SJCRH30 (cell line): ENCODE measurements at places on chromosomes 7 and 10. TPM values are rescaled to one million over a fixed set of nuclear protein-coding genes. Genes with fewer than 3 reads are reported as not detected.

GRCh38 chr7:25647872-25648271 is 419.6 kb upstream of the NPVF start:
- no peak for DNase-seq

DNA sequence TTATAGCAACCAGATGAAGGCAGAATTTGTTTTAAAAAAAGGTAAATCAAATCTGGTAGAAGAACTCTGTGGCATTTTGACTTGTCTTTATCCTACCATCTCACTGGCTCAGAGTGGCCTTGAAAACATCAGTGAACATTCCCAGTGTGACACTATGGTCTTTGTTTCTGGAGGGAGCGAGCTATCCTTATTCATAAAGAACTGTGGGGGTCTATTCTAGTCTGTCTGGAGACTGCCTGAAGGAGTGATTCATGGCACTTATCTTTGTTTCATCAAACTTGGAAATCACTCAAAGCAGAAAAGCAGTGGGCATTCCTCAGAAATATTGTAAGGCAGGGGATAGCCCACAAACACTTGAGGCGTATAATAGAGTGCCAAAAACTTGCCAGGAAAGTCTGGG is 719.1 kb downstream of the PCDH15 start:
- DNase-seq = no peak

DNA sequence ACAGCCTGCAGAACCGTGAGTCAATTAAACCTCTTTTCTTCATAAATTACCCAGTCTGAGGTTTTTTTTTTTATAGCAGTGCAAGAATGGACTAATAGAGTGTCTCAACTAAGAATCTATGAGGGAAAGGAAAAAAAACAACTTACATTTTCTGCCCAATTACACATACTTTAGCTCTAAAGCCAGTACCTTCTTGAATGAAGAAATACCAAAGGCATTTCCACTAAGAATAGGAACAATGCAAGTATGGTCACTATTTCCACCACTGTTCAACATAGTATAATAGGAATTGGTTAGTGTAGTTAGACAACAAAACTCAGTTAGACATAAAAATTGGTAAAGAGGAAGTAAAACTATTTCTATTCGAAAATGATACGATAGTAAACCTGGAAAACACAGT is 37.6 kb downstream of the MICU1 start:
- DNase-seq = no peak

CALHM3 gene
- not detected in 2 replicates for total RNA-seq

NKX1-2 gene
- 0.24 and 0.56 TPM in 2 replicates for total RNA-seq

GRCh38 chr7:5626498-5626897 is 155.0 kb downstream of the RNF216 start:
- DNase-seq = no peak

TMEM26 gene
- not detected in 2 replicates for total RNA-seq

FEZF1 gene
- not detected in 2 replicates for total RNA-seq

GRCh38 chr7:120089968-120090367 is 183.0 kb upstream of the KCND2 start:
- no peak for DNase-seq

- no peak for DNase-seq
Measured at GRCh38 chr7:24820730-24821044, 63.4 kb upstream of the GSDME start.

DNA sequence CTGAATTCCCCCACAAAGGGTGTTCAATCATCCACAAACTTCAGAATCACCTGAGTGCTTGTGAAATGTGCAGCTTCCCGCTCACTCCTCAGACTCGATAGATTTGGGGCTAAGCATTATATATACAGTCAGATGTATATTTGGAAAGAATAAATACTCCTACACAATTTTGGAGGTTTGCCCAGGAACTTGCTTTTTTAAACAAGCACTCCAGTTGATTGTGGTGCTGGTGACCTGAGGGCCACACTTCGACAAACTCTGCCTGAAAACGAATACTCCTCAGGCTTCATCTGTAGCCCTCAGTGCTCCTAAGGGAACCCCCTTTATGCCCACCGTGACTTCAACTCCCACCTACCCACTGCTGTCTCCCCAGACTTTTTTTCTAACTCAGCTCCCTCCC is 211.6 kb downstream of the INHBA start:
- DNase-seq = no peak

- DNase-seq = no peak
Measured at GRCh38 chr7:33054261-33054964, 8.2 kb downstream of the NT5C3A start.

- DNase-seq = no peak
Measured at GRCh38 chr7:121406461-121406860, 10.4 kb upstream of the FAM3C start.

FIGNL1 gene
- 52.4 and 62.4 TPM in 2 replicates for total RNA-seq

GRCh38 chr10:74114041-74114448 is 36.6 kb downstream of the AP3M1 start:
- no peak for DNase-seq

DNA sequence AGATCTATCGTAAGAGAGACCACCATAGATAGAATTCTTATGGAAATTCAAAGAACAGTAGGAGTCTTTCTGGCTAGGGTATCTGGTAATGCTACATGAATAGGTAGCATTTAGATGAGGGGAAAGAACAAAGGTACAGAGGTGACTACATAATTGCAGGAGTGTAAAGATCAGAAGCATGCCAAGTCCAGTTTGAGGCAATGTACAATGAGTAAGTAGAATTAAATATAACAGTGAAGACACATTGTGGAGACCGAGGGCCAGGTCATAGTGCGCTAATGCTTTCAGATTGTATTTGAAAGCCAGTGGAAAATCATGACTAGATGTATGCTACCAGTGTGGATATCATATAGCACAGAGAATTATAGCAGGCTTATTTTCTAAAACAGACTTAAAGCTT is 1611.6 kb upstream of the LRRTM3 start:
- DNase-seq = no peak

PPP1R17 gene
- total RNA-seq = not detected in 2 replicates

DNA sequence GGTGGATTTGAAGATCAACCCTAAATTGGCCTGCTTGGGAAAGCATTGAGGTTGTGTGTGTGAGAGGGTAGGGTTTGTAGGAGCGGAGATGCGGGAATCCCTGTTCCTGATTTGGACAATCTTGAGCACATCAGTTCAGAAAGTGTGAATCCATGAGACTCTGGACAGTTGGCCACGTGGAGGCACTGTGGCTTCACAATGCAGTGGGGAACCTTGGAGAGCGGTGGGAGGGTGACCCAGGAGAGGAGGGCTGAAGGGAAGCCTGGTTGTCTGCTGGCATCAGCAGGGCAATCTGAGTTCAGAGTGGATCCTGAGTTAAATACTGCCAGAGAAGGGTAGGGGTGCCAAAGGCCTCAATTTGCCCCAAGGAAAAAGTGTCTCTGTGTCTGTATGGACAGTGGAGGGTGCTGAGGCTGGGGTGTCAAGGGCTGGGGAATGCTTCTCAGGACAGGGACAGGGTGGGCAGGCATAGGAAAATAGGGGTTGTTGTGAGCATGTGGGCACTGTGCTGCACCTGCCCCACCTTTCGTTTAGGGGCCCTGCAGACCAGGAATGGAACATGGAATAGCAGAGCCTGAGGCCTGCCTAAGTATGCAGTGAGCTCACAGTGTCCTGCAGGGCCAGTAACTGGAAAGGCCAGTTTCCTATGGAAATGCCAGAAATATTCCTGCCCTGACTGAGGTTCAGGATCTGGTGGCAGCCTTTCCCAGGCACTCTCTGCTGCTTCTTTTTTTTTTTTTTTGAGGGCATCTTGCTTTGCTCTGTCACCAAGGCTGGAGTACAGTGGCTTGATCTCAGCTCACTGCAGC is 162.9 kb upstream of the PRSS58 start:
- DNase-seq = peak; percentile 42

- no peak for DNase-seq
Measured at GRCh38 chr7:130879191-130879590, 145.2 kb upstream of the KLF14 start.

GRCh38 chr7:90709501-90710465 is 113.7 kb downstream of the CDK14 start:
- no peak for DNase-seq

ACHE gene
- 1.3 and 1.5 TPM in 2 replicates for total RNA-seq

H2BK1 gene
- not detected in 2 replicates for total RNA-seq

DNA sequence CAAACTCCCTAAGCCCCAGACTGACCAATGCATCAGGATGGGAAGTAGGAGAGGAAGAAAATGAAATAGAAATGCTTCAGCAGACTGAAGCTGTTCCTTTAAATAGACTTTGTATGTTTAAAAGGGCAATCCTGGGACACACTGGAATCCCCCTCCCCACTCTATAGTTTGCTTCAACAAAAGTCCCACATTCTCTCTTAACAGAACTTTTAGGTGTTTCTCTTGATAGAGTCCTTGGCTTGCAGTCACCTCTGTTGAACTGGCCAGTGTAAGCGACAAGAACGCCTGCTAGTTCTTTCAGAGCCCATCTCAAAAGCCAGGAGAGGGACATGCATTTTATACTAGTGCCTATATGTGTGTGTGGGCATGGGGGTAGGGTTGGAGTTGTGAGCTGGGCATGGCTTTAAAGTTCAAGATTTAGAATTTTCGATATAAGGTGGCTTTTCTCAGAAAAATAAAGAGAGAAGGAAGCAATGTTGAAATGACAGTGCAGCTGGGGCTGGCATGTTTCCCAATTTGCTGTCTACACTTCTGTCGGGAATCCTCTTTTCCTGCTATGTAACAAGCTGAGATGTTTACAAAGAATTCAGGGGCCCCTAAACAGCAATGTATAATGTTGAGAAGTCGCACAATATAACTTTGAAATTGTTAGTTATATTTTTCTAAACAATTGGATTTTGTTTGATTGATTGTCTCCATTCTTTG is 2.1 kb downstream of the TBX20 start:
- no peak for DNase-seq

PALD1 gene
- total RNA-seq = 12.5 and 12.8 TPM in 2 replicates

GRCh38 chr7:156380261-156380660 is 260.3 kb upstream of the RNF32 start:
- no peak for DNase-seq

RNLS gene
- not detected in 2 replicates for total RNA-seq

- DNase-seq = peak; percentile 19
Measured at GRCh38 chr7:3243256-3243655, 57.8 kb upstream of the SDK1 start.

REPIN1 gene
- total RNA-seq = 174 and 183 TPM in 2 replicates

ASIC3 gene
- 1.3 and 1.5 TPM in 2 replicates for total RNA-seq

GRCh38 chr10:59064759-59065539 is 111.5 kb upstream of the PHYHIPL start:
- peak; percentile 13 for DNase-seq

GIMAP7 gene
- not detected in 2 replicates for total RNA-seq
